Activated CD4-positive, alpha-beta T cell treated with anti-CD3 and anti-CD28 coated beads, Interleukin-2, Interleukin-6, amounts not matched to agents 100 ng/mL and 50 ng/mL, durations not matched to agents 16 hours and 8 hours (primary cell): ENCODE measurements at places on chromosomes 11 and 22.
A peak's percentile ranks its signal among the peaks of the same experiment; 100 is the strongest.

- DNase-seq = no peak
Measured at GRCh38 chr11:10931761-10932670, 74.2 kb upstream of the ZBED5 start.

DNA sequence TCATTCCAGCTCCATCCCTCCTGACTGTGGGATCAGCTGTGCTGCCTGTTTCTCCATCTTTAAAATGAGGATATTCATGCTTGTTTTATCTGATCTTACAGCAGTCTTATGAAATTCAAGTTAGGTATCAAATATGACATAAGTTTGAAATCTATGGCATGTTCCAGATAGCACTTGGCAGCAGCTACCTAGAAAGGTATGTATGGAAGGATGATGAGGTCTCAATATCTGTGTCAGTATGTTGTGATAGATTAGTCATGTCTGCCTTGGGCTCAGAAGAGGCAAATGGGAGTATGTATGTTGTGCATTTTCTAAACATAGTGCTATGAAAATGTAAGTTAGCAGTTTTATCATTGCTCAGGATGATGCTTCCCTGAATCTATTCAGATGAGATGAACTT lies 122.1 kb downstream of the NAV2 start:
- no peak for DNase-seq

DNA sequence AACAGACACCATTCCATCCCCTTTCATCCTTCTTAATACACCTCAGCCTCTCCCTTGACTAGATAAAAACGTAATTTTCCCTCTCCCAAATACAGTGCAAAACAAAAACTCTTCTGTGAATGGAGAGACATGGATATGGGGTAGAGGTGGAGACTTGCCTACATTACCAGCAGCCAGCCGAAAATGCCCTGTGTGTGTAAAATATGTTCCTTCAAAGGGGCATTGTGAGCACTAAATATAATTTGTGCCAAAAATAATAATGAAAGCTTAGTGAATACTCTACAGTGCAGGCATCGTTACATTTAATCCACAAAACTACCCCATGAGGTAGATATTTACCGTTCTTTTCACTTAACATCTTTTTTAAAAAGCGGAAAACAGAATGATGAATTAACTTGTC lies 1.0 kb upstream of the TRIM44 start:
- DNase-seq = no peak

DNA sequence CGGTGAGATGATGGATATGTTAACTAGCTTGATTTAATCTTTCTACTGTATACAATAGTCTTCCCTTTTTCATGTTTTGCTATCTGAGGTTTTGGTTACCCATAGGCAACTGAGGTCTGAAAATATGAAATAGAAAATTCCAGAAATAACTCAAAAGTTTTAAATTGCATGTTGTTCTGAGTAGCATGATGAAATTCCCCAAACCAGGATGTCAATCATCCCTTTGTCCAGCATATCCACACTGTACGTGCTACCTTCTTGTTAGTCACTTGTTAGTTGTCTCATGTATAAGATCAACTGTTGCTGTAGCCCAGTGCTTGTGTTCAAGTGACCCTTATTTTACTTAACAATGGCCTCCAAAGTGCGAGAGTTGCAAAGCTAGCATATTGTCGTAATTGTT lies 21.2 kb upstream of the OR10W1 start:
- DNase-seq = no peak

DNA sequence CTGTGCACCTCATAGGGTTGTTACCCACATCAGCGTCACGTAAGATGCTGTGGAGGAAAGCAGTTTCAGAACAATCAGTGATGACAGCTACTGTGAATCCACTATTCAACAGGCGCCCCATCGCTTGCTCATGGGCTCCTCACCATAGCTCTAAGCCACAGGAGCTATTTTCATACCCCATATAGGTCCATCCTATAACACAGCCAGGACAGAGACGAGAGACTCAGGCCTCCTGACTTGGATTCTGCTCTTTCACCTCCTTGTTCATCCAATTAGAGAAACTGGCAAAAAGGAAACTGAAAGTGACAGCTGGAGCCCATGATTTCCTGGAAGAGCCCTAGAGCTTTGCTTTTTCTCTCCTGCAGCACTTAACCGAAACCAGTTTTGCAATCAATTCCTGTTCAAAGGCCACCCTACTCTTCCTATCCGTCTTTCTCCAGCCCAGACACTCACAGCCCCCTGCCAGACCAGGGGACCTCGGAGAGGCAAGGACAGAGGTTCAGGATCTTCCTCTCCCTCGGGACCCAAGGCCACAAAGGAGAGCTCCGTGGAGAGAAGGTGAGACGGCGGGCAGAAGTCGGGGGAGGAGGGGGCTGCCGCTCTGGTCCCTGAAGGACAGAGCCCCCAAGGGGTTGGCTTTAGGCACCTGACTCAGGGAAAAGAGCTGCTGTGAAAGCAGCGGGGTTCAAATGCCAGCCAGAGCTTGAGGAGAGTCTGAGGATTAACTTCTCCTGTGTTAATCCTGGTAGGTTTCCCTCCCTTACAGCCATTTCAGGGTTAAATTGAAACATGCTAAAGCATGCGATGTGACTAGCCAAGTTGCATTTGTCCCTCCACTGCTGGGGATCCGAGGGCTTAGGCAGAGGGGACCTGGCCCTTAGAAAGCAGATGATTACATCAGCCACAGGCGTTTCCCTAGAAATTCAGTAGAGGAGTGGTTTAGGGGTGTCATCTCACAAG lies at the start of gene APOL6:
Gene APOL6 (plus strand): TSS at position 381 of the 960 bp plus-strand sequence. CDS start 7,980 bp downstream, outside the sequence.
- peak; percentile 88 for DNase-seq

DNA sequence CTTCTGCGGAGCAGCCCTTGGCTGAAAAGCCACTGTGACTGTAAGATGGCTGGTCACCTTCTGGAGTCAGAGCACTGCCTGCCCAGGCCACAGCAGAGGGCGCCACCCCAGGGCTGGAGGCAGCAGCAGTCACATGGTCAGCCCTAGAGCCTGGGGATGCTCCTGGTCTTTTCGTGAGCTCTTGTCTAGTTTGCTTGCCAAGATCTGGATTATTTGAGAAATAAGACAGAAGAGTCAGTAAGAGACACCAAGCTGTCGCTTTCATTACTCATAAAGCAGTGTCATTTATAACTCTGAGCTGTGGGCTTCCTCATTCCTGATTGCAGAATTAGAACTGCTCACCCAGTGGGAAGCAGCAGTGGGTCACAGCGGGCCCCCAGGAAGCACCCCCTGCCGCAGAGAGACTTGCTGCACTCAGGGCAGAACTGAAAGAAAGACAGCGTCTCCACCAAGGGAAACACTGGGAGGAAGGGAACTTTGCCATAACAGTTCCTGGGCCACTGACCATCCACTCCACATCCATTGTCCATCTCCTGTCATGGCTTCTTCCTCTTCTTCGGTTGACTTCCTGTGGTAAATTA lies 56.7 kb downstream of the PPP6R2 start:
- peak; percentile 29 for DNase-seq

DNA sequence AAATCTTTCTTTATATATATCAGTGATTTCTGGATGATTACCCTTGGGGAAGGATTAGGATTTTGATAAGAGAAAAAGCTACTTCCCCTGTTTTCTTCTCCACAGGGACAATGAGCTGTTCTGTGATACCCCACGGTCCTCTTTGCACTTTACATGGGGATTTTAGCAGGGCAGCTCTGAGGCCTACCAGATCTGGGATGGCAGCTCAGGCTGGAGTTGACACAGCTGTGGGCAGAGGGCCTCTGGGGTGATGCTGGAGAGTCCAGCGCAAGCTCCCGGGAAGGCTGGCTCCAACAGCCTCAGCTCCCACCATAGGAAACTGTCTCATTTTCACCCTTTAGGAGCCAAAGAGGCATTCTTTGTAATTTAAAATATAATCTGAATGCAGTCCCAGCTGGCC lies 383.8 kb upstream of the NARS2 start:
- DNase-seq = no peak

GRCh38 chr11:130947481-130947880 lies 31.2 kb upstream of the SNX19 start:
- no peak for DNase-seq

- peak; percentile 47 for DNase-seq
Measured at GRCh38 chr11:7251836-7252682, at the start of gene SYT9. SYT9 (plus strand) TSS chr11:7251904; CDS start chr11:7252187, 283 bp downstream.

GRCh38 chr22:48753752-48754517 lies 1073.7 kb downstream of the BRD1 start:
- DNase-seq = no peak

DNA sequence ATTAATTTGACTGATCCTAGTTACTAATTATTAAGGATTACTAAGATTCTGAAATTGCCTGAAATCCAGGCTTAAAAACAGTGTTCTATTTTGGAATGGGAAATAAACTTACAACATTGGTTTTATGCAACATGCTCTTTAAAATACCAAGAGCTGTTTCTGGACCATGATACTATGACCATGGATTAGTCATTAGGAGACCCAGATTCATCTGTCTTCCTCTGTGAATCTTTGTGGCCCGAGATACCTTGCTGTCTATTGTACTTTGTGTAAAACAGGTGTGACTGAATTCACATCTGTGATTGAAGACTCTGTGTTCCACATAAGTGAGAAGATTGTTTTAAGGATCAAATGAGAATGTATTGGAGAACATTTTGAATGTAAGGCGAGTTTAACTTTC lies 98.8 kb downstream of the HSD17B12 start:
- DNase-seq = no peak

DNA sequence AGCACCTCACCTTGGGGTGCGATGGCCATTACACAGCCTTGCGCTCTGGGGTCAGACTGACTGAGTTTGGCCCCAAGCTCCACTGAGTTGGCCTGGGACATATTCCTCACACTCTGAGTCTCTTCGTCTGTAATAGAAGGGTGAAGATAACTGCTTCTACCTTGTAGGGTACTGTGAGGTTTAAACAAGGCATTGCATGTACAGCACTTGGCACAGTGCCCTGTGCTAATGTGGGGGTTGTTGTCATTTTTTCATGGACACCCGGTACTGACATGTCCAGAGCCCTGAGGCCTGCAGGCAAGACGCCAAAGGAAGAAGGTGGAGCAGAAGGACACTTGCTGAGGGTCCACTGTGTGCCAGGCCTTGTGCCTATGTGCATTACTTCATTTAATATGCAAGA lies 50.7 kb downstream of the OTOG start:
- no peak for DNase-seq

- DNase-seq = no peak
Measured at GRCh38 chr22:48635816-48636215, 1191.9 kb downstream of the BRD1 start.

GRCh38 chr11:79461666-79462645 lies 21.1 kb upstream of the TENM4 start:
- no peak for DNase-seq

DNA sequence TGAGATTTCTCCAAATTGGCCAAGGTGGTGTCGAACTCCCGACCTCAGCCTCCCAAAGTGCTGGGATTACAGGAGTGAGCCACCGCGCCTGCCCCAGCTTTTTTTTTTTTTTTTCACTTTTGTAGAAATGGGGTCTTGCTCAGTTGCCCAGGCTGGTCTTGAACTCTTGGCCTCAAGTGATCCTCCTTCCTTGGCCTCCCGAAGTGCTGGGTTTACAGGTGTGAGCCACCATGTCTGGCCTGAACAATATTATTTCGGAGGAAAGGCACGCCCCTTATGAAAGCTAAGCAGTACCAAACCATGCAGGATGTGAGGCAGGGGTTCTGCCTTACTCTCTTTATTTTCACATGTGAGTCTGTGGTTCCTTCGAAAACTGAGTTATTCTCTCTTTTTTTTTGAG lies 16.1 kb downstream of the MTCH2 start:
- DNase-seq = no peak

DNA sequence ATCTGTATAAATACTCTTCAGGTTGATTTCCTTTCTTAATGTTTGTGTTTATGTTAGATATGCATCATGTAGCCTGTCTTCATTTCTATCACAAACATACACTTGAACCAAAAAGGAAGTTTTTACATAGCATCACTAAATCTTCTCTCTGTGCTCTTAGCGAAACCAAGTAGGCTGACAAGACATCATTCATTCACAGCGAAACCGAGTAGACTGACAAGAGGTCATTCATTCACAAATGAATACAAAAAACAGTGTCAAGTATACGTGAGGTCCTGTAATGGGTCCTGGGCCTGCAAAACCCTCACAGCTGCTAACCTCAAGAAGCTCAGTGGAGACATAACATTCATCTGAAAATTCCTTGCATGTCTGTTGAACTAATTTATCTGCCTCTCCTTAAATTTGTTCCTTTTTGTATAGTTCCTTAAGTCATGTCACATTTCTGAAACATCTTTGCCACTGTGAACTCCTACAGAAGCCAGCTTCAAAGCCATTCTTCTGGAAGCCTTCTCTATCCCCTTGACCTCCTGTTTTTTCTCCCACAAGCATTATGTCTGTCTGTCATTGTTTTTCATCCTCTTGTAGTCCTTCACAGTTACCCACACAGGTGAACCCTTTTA lies 9.8 kb upstream of the HBE1 start:
- no peak for DNase-seq

GRCh38 chr22:22061085-22062077 lies 78.8 kb upstream of the TOP3B start:
- no peak for DNase-seq

GRCh38 chr22:46072110-46072881 lies 78.0 kb upstream of the PPARA start:
- peak; percentile 57 for DNase-seq

DNA sequence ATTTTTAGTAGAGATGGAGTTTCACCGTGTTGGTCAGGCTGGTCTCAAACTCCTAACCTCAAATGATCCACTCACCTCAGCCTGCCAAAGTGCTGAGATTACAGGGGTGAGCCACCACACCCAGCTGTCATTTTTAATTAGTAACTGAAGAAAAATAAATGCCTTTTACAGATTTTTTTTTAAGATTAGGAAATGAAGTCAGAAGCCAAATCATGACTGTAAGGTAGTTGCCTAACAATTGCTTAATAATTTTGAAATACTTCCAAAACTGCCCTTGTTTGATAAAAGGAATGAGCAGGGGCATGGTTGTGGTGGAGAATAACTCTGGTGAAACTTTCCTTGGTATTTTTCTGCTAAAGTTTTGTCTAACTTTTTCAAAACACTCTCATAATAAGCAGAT lies 98.9 kb upstream of the SLC5A12 start:
- DNase-seq = no peak

DNA sequence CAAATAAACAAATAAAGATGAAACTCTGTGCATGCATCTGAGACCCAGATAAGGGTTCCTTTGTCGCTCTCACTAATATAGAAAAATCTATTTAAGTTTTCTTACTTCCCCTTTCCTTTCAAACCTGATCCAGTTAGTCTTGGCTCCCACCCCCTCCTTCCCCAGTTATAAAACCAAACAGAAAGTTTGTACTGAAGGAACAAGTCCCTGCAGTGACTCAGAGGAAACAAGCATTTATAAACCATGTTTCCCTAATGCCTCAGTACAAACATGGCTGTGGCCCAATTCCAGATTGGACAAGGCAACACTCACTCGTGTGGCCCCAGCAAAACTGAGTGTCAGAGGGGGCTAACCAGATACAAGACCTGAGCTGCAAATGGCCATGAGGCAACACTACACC lies 65.5 kb upstream of the ARHGAP20 start:
- DNase-seq = no peak

DNA sequence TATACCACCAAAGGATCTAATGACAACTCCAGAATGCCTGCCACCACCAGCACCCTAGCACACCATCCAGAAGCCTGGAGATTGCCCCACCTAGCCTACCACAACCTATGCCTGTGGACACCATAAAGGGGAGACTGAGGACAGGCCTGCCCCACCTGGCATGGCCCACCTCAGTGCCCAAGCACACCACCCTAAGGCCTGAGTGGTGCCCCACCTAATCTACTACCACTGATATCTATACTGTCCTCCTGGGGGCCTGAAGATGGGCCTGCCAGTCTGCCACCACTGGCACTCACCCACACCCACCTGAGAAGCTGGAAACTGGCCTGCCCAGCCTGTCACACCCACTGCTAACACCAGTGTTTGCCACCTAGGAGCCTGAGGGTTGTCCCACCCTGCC lies 31.8 kb downstream of the SAA4 start:
- no peak for DNase-seq
